ENCODE measurements at places on chromosomes 6 and 20.

DNA sequence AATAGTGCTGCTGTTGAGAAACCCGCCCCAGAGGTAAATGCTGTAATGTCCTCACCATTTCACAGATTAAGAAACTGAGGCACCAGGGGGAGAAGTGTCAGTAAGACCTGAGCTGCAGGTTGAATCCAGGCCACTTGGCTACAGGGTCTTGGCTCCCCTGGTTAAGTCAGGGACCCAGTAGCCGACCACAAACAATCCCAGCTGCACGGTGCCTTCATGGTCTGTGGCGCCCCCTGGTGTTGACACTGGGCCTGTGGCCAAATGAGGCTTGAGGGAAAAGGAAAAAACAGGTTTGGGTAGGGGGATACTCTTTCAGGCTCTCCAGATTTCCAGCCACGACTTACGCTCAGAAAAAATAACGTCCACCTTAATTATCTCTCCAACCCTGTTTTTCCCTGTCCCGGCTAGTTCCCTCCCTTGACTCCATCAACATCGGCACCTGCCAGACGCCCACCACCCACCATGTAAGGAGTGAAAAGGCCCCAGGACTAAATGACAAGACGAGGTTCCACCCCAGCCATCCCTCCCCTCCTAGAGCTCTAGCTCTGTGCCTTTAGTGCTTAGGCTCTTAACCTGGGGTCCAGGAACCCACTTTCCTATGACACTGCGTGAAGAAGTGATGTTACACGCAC lies 47.7 kb upstream of the POLR1H start:
- DNase-seq, result no peak

DNA sequence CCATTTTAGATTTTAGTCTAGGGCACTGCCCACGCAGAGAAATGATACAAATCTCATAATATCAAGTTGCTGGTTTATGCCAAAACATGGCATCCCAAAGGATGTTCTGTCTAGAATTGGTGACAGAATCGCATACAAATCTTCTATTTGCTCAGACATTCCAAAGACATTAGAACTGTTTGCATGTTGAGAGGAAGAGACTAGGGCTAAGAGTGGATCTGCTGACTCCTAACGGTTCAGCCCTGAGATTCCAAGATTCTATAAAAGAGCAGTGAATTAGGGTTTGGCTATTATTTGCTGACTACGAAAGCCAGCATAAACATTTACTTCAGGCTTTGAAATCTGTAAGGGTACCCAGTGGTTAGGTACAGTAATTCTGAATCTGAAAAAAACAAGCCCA lies 3.6 kb downstream of the EPB41L2 start:
- no peak for DNase-seq

DNA sequence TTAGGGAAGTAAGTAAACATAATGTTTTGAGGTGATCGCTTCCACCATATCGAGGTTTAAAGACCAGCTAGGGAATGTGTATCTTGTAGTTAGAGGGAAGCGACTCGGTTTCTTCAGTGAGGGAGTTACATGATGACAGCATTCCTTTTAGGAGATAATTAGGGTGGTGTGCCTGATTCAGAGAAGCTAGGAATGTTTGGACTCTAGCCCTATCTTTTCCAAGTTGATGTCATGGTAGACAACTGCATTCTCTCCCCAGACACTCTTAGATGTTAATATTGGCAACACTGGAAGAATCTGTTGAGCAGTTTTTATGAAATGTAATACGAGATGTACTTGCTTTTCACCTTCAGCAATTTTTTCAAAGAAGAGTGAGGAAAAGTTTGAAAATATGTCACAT lies 12.9 kb upstream of the HIVEP1 start:
- no peak for DNase-seq

- no peak for DNase-seq
Measured at GRCh38 chr20:50188879-50189680, 1.6 kb upstream of the CEBPB start.

DNA sequence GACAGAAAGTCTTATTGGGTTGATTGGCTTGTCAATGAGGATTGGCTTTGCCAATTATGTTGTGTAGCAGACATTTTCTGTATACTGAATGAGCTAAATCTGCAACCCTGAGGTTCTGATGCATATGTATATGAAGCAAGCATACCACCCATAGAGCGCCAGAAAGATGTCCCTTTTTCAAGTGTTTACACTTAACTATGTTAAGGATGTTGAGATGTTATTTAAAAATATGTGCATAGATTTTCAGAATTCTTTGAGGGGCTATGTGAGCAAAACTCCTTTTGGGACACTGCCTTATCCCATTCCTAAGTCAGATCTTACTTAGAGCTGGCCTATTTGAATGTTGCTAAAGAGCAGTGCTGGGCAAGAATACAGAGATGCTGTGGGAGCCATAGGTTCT lies 1.9 kb downstream of the AIG1 start:
- no peak for DNase-seq

GRCh38 chr6:7261032-7261841 lies 51.8 kb downstream of the SSR1 start:
- DNase-seq, result peak; percentile 77

DNA sequence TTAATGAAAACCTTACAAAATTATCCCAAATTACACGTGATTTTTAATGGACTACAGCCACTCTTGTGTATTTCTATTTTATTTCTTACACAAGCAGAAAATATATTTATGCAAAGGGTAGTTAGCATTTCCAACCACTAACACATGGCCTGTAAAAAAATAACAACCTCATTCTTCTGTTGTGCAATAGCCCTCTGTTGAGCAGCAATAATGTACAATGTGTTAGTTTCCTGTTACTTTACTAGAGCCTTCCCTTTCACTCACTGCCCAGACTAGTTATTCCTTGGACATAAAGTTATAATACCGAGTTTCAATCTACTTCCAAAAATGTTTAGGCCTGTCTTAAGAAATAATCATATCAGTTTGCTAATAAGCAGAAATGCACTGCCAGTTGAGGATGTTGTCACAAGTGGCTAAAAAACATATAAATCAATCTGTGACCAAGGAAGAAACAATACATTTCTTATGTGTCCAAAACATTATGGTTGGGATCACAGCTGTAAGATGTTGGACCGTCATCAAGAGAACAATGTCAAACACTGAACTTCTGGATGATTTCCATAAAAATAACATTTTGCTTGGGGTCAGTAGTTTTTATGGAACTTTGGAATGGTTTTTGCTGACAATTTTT lies 73.6 kb upstream of the RNF146 start:
- DNase-seq, result peak; percentile 56

DNA sequence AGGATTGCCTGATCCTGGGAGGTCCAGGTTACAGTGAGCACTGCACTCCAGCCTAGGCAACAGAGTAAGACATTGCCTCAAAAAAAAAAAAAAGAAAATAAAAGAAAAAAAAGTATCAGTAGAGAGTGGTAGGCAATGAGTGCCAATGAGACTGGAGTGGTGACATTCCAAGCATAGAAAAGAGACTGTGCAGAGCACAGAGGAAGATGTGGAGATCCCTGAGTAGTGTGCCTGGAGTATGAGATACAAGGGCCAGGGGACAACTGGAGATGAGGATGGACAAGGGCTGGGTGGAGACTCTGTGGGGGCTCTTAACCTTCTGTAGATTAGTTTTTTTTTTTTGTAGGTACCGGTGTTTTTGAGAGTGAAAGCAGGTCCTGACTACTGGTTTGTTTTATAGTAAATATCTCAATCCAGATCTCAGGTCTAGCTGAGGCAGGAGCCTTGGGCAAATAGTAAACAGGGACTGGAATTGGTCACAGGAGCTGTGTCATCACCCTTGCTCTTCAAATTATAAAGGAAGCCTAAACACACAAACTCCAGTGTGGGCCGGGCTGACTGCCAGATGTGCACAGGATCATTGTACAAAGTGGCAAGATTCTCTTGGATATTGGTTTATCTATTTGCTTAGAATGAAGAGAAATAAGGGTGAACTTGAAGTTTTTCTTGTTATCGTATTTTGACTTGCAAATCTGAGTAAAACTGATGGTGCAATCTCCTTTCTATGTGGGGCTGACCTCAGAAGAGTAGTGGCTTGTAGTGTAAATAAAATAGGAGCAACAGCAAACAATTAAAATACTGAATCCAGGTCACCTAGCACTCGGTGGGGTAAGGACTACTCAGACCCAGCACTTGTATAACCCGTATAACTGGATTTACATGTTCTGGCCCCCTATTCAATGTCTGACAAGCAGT lies 144.9 kb downstream of the SOX4 start:
- DNase-seq, result no peak

DNA sequence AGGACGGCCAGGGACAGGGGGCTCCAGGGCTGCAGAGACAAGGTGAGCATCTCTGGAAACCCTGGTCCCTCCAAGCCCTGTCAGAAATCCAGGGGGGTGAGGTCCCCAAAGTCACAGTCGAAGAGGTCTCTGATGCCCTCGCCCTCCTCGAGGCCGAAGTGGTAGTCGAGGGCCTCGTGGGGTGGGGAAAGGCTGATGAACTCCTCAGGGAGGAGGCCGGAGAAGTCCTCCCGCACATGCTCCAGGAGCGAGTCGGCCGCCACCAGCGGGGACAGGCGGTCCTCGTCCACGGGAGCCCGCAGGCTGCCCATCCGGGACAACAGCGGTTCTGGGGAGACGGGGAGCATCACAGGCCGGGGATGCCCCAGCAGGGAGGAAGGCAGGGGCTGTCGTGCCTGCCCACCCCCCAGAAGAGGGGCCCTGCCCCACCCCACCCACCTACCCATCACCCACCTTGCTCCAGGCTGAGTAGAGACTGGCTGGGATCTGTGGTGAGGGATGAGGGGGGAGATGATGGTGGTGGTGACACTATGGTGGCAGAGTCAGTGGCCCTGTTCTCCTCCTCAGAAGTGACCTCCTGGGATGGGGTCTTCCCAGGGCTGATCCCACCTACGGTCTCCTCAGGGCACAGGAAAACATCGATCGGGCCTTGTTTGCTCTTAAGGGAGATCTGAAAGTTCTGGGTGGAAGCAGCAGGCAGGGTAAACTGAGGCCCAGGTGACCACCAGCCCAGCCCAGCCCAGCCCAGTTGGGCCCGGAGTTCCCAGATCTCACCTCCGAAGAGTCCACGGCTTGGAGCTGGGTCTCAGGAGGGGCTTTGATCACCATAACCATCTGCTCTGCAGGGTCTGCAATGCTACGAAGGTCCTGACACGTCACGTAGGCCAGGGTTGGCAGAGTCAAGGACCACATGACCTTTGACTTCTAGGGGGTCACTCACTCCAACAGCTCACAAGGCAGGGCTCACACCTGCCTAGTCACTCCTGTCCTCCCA lies 2.7 kb upstream of the NECAB3 start:
- DNase-seq, result no peak

- DNase-seq, result peak; percentile 69
Measured at GRCh38 chr6:148367411-148368024, 24.9 kb downstream of the SASH1 start.

GRCh38 chr20:22520381-22520780 lies 64.0 kb downstream of the FOXA2 start:
- DNase-seq, result no peak

DNA sequence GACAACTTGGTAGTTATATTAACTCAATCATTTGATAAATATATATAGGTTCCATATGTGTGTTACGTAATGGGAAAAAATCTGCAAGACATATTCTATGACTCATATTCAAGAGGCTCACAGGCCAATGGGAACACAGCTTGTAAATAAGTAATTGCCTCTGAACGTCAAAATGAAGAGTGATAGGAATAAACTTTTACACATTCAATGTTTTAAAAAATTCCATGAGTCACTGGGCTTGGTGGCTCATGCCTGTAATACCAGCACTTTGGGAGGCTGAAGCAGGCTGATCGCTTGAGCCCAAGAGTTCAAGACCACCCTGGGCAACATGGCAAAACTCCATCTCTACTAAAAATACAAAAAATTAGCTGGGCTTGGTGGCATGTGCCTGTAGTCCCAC lies 209.4 kb upstream of the MCHR2 start:
- DNase-seq, result no peak

DNA sequence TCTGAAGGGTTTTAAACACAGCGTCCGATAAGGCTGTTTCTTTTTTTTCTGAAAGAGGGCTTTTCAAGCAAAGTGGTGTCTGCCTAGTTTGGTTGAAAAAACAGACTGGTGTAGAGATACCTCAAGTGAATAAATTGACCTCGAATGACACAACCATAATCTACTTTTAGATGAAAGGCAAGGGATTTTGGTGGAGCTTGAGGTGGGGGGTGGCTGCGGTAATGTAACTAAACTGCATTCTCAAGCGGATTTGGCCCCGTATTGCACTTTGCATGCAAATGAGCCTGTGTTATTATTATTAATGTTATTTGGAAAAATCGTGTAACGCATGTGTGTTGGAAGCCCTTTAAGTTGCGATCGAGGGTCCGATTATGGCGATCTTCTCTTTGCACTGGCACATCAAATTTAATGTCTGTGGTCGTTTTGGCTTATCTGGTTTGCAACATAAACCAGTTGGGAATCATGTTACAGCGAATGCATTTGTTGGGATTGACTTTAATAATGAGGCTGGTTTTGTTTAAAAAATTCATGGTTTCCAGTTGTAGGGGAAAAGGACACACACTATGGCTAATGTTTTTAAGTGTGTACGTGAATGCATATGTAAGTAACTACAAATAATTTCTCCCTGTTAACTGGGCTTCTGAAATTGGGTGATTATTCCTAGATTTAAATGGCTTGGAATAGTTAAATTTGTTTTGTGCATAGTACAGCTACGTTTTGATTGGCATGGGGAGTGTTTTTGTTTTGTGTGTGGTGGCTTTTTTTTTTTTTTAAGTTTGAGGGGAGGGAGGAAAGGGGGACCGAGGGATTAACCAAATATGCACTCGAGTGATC lies 1.0 kb downstream of the JARID2 start:
- no peak for DNase-seq

DNA sequence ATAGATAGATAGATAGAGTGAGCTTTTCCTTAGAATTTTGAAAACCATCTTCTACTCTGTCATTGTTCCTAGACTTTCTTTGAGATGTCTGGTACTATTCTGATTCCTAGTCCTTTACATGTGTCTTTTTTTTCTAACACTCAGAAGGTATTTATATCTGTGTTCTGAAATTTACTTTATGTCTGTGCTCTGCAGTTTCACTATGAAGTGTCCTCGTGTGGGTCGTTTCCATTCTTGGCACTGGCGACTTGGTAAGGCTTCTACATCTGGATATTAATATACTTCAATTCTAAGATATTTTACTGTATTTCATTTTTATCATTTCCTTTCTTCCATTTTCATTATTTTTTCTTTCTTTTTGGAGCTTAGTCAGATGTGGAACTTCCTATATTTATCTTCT lies 87.0 kb downstream of the FHL5 start:
- no peak for DNase-seq

DNA sequence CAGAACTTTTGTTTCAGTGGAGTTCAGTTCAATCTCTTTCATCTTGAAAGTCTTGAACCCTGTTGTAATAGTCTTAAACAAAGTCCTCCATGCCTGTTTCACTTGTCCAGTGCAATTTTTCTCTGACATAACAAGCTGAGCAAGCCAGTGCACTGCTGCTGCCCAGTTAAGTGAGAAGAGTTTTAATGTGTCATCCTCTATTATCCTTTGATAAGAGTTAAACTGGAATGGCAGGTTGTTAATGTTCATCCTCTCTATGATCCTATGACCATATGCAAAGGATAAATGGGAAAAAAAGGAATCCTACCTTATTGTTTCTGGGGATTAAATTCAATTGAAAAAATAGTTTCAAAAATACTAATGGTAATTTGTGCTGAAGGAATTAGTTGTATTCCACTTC lies 197.5 kb downstream of the FRK start:
- DNase-seq, result no peak

GRCh38 chr6:43242908-43243663 lies at the start of gene TTBK1:
Gene TTBK1 (plus strand): TSS chr6:43243481. CDS start chr6:43246661, 3,180 bp downstream.
- DNase-seq, result no peak

- no peak for DNase-seq
Measured at GRCh38 chr6:6820641-6821238, 232.2 kb downstream of the LY86 start.

All from Kasumi-1 (cell line).